Fibroblast of the aortic adventitia (primary cell): ENCODE measurements at places on chromosomes 4 and X. TPM values are rescaled to one million over a fixed set of nuclear protein-coding genes. Genes with fewer than 3 reads are reported as not detected.
A peak's percentile ranks its signal among the peaks of the same experiment; 100 is the strongest.

DNA sequence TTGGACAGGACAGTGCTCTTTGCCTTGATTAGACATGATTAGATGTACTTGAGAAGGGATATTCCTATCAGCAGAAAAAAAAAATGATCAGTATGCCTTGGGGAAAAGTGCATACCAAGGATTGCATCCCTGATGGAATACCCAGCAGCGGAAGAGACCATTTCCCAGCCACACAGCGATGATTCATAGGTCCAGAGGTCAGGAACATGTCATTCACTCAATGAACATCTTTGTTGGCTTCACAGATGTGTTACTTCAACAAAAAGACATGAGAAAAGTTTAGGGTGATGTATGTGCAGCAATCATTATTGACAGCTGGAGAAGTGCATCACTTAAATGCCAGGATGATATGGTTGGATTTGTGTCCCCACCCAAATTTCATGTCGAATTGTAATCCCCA is 293.5 kb downstream of the ZNF674 start:
- DNase-seq: peak; percentile 25

The GPR143 gene
- 0.33 TPM in 1 of 2 replicates, not detected in the other for total RNA-seq

DNA sequence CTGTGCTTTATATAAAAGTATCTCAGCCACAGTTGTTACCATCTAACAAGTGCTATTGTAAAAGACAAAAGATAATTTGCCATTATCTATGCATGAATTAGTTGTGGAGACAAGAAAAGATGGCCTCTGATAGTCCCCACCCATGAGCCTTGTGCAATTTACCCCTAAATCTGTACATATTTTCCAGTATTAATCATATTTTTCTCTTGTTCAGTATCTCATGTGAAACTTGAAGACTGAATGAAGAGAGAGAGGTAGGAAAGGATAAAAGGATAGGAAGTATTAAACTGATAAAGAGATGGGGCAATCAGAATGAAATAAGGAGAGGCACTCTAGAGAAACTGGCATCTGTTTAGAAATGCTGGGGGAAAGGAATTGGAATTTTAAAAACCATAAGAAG is 3.7 kb downstream of the MYOZ2 start:
- peak; percentile 53 for DNase-seq

DNA sequence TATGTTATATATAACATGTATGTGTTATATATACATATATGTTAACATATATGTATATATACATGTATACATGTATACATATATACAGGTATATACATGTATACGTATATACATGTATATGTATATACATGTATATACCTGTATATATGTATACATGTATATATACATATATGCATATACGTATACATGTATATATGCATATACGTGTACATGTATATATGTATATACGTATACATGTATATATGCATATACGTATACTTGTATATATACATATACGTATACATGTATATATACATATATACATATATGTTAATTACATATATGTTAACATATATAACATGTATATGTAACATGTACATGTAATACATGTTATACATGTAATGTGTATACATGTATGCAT is 1077.3 kb upstream of the ADGRL3 start:
- no peak for DNase-seq

GRCh38 chrX:71998836-71999509 is 88.3 kb downstream of the NHSL2 start:
- DNase-seq: peak; percentile 36

GRCh38 chr4:110625576-110626257 is 2.8 kb upstream of the PITX2 start:
- no peak for DNase-seq

The MAGEC3 gene
- 0.27 TPM in 1 of 2 replicates, not detected in the other for total RNA-seq

GRCh38 chrX:119407681-119408080 is 8.5 kb downstream of the SLC25A43 start:
- no peak for DNase-seq

DNA sequence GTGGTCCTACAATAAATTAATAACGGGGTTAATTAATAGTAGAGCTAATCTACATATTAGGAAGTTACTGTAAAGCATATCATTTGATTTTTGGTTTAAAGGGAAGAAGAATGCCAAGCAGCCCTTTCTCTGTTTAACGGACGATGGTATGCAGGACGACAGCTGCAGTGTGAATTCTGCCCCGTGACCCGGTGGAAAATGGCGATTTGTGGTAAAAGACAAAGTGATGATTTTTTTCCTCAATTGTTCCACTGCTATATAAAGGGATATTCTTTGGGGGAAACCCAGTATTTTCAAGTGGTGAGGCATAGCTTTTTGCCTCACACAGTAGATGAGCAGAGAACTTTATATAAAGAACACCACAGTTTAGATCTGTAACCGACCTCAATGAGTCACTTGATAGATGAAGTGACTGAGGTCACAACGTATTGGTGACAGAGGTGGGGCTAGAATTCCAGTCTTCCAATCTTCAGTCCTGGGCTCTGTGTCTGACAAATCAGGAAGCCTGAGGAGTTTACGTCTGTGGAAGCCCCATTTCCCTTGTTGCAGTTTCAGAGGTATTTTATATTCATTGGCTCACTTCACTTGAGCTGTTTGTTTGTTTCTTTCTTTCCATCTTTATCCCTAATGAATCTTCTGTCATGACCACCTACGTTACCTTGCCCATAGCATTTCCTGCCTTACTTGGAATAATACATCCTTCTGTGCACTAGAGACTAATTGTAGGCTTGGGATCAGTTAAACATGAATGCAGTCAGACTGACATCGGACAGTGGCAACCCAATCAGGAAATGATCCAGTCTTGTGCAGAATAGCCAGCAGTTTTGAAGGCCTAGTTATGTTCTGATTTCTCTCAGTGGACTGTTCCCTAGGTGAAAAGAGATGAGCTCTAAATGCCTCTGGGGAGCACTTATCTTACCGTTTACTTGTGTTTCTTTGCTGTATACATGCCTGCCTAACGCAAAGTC is 30.1 kb downstream of the ZRSR2 start:
- no peak for DNase-seq

The EVC gene
- total RNA-seq: 58.2 and 127 TPM in 2 replicates

The HPGDS gene
- total RNA-seq: not detected in 2 replicates

The GPR173 gene
- 1.1 and 2.5 TPM in 2 replicates for total RNA-seq

The PDCL2 gene
- not detected in 2 replicates for total RNA-seq
